ENCODE measurements at places on chromosomes 16 and 17.

DNA sequence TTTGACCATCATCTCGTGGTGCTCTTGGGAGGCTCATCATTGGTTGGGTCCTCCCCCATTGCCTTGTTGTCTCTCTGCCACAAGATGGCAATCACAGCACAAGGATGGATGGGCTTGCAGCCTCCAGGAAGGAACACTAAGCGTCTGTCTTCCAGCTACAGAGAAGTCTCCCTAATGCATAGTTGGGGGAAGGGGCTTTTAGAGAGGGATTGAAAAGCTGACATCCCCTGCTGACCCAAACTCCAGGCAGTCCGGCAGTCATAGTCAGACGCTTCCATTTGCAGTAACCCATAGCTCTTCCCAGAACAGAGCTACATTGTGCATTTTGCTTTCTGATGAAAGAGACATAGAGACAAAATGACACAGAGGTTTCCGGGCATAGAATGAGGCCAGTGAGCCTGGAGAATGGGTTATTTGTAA, 111.4 kb downstream of the UTP18 start:
- DNase-seq: peak; percentile 25

DNA sequence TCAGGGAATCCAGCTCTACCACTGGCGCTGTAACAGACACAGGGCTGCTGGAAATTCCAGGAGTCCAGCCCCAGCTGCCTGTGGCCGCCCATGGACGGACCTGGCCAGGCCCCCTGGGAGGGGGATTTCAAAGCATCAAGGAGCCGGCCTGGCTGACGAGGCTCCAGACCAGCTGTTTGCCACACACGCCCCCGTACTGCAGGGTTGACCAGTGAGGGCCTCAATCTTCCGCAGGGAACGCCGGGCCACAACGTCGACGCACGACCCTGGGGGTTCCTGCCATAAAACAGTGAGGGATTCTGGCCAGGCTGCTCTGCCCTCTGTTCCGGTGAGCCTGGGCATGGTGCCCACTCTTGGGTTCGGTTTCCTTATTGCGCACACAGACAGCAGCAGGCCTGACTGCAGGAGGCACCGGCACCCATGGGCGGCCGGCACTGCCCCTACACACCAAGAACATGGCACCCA, 3.7 kb downstream of the LMF1 start:
- no peak for DNase-seq

DNA sequence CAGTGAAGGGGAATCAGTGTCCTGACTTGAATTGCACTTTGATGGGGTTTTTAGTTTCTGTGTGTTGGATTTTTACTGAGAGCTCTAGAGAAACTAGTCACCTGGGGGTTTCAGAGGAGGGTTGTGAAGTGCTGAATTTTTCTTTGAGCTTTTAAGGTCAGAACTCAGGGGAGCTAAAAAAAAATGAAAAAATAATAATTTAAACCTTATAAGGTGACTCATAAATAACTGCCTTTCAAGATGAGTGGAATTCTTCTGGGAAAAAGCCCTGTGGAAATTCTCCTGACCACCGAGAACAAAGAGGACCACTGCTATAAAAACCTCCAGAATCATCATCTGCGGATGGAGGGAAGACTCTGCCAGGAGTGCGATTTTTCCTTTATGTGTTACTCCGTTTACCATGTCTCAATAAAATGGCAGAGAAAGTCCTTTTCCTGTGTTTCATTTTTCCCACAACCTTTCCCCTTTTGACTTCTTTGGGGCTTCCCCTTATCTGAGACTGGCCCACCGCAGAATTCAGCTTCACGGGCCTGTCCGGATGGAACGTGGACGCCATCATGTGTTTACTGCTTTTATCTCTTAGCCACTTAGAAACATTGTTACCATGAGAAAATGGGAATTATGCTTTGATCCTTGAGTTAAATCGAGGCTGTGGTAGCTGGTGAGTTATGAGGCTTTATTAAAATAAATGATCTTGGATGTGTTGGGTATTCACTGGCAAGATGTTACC, 39.7 kb downstream of the RPTOR start:
- DNase-seq: no peak

GRCh38 chr17:64502809-64503208, 3.3 kb downstream of the DDX5 start:
- no peak for DNase-seq

- no peak for DNase-seq
These were observed 10.7 kb upstream of the CCL22 start for GRCh38 chr16:57347858-57348257.

Measured in LNCaP clone FGC (cell line).